AML-193 (cell line): ENCODE measurements at places on chromosomes 13 and 19.

DNA sequence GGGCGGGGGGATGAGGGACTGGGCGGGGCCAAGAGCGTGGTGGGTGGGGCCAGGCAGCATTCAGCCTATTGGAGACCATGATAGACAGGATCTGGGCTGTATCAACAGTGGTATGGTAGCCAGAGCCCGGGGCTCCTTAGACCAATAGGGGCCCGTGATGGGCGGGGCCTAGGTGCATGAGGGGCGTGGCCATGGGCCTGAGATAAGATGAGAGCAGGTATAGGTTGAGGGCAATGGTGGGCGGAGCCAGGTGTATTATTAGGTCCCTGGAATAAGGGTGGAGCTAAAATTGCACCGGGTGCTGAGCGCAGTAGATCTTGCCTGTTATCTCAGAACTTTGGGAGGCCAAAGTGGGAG lies 5.3 kb downstream of the ABCA7 start:
- no peak for DNase-seq

- no peak for DNase-seq
Measured at GRCh38 chr13:88107570-88107969, 436.4 kb downstream of the SLITRK5 start.

GRCh38 chr19:56681702-56682101 lies 10.1 kb upstream of the ZNF835 start:
- no peak for DNase-seq

GRCh38 chr19:50796128-50796633 lies 6.0 kb downstream of the ACP4 start:
- no peak for DNase-seq

DNA sequence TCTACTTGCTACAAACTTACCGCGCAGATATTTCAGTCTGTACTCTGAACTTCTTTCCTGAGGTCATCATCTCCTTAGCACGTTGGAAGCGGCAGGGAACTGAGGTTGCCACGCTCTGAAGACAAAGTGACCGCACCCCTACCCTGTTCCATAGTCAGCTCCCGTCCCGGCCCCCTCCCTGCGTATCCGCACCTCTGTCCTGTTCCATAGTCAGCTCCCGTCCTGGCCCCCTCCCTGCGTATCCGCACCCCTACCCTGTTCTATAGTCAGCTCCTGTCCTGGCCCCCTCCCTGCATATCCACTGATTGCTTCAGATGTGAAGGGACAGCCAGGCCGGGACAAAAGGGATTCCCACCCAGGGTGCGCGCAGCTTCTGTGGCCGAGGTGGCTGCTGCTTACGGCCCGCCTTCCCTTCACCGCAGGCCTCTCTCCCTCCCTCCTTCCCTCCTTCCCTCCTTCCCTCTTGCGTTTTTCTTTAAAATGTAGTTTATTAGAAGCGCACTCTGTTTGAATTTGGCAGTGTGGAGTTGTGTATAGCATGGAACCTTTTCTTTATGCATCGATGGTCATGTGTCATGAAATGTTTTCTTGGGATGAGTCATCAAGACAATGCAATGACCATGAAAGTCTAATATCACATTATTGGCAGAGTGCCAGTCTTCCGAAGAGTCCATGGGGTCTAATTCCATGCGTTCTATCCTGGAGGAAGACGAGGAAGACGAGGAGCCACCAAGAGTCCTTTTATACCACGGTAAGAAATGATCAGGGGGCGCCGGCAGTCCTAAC lies 21.9 kb upstream of the NDUFS7 start:
- DNase-seq: no peak

DNA sequence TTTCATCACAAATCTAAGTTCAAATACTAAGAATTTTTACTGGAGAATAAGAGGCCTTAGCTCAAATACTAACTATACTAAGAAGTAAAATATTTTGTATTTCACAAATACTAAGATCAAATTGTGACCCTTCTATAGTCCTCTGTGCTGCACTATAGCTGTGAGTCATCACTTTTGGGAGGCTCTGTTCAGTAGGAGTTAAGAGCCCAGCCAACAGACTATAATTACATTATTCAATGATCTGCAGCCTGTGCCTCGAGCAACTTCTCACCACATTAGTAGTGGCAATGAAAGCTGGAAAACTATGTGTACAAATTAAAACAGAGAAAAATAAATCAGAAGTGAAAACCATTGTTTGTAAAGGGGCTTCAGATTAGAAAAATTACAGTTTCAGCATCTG lies 147.3 kb upstream of the GPC6 start:
- no peak for DNase-seq

DNA sequence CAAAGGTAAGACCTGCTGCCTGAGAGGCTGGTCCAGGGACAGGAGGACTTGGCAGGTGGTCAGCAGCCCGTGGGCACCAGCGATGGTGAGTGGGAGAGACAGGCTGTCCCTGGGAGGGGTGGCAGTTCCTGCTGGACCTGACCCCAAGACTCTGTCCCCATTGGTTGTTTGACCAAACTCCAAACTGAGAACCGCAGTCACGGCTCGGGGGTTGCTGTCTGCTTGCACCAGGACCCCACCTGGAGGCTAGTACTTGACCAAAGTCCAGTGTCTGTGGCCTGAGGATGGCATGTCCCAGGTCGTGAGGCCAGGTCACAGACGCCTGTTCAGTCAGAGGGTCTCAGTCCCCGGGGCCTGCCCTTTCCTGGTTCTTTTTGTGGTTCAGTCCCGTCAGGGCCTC lies 9.9 kb upstream of the ZNF14 start:
- DNase-seq: no peak

- DNase-seq: no peak
Measured at GRCh38 chr19:27770095-27770494, 1442.9 kb downstream of the UQCRFS1 start.

DNA sequence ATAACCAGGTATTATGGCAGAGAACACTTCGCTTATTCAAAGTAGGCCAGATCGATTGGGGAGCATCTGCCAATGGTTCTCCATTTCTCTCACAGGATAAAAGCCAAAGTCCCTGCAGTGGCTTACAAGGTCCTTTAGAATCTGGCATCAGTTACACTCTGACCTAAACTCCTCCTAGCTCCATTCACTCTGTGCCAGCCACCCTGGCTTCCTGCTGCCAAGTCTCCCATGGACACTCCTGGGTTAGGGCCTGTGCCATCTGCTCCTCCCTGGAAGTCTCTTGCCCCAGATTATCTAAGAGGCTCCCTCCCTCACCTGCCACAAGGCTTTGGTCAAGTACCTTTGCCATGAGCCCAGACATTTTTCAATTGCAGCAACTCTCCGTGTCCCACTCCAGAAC lies 649.2 kb downstream of the DACH1 start:
- no peak for DNase-seq

- DNase-seq: no peak
Measured at GRCh38 chr13:40874138-40874779, 84.8 kb downstream of the SLC25A15 start.

- no peak for DNase-seq
Measured at GRCh38 chr13:28306325-28306724, 168.0 kb downstream of the PAN3 start.

- DNase-seq: no peak
Measured at GRCh38 chr19:2816641-2817040, 3.0 kb upstream of the ZNF554 start.

- DNase-seq: peak; percentile 19
Measured at GRCh38 chr13:32098272-32098671, 66.7 kb downstream of the FRY start.

- peak; percentile 56 for DNase-seq
Measured at GRCh38 chr19:48674921-48675824, 2.4 kb upstream of the NTN5 start.

DNA sequence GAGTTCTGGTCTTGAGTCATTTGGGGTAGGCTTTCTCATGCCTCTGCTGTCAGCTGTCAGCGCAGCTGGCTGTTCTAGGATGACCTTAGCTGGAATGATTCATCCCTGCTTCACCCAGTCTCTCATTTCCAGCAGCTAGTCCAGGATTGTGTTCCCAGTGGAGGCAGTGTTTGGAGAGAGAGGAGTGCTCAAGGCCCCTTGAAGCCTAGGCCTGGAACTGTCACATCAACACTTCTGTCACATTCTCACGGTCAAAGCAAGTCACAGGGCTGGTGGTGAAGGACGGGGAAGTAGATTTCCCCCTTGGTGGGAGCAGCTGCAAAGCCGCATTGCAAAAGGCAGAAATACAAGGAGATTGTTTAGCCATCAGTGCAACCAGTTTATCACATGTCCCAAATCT lies 15.2 kb downstream of the TPT1 start:
- no peak for DNase-seq

DNA sequence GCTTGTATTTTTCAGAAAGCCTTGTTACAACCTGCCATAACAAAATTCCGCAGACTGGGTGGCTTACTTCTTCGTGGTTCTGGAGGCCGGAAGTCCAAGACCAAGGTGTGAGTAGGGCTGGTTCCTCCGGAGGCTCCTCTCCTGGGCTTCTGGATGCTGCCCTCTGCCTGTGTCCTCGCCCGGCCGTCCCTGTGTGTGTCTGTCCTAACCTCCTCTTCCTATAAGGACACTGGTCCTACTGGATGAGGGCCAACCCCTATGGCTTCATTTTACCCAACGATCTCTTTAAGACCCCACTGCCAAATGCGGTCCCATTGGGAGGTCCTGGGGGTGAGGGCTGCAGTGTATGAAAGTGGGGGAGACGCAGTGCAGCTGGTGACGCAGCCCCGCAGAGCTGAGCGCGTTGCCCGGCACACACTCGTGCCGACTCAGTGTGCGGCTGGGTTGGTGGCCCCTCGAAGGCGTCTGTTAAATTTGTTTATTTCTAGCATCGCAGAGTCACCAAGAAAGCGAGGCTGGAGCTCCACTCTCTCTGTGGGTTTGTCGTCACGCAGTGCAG lies 116.7 kb downstream of the SOX1 start:
- no peak for DNase-seq

- no peak for DNase-seq
Measured at GRCh38 chr13:106562301-106562700, 5.6 kb downstream of the ARGLU1 start.

DNA sequence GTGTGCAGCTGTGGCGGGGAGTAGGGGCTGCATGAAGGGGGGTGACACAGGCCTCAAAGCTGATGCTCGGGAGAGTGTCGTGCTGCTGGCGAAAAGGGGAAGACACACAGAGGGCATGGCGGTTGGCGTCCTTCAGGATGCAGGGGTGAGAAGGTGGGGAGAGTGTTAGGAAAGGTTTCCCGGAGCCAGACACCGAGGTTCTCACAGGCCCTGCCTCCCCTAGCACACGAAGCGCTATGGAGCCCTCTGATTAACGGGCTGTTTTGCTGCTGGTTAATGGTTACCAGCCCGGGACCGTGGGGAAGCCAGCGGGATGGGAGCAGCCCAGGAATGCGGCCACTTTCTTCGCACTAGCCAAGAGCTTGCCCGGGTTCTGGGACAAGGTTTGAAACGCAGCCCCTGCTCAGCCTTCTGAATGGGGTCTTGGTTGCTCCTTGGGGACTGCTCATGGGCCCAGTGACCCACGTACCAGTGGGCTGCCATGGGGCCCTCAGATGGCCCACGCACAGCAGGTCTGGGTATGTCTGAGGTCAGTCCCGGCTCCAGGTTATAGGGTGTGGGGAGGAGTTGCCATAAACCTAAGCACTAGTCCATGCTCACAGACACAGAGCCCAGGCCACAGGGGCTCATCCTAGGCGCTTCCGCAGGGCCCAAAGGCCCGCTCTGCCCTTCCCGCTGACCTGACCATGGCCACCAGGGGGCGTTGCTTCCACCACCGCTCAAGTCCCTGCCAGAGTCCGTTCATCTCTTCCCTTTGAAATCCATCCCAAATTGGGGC lies 31.3 kb upstream of the ISYNA1 start:
- DNase-seq: peak; percentile 16

DNA sequence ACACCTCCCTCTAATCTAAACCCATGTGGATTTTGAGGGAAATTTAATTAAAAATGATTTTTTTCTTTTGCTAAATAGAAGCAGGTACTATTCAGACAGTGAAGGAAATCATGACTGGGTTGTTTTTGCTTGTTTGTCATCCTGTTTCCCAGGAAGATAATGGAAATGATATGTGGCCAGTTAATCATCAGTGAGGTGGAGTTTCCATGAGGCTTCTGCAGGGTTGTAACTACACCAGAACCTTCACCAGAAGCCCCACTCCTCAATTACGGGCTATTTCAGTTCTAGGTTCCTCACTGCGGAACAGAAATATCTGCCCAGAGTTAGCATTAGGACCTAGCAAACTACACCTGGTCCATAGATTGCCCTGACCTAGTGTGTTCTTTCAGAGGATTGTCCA lies 394.0 kb downstream of the DLEU7 start:
- DNase-seq: no peak
